ENCODE measurements at places on chromosomes 1 and 21.

- no peak for DNase-seq
These were observed 219.5 kb downstream of the GRIK3 start for GRCh38 chr1:36814774-36815173.

DNA sequence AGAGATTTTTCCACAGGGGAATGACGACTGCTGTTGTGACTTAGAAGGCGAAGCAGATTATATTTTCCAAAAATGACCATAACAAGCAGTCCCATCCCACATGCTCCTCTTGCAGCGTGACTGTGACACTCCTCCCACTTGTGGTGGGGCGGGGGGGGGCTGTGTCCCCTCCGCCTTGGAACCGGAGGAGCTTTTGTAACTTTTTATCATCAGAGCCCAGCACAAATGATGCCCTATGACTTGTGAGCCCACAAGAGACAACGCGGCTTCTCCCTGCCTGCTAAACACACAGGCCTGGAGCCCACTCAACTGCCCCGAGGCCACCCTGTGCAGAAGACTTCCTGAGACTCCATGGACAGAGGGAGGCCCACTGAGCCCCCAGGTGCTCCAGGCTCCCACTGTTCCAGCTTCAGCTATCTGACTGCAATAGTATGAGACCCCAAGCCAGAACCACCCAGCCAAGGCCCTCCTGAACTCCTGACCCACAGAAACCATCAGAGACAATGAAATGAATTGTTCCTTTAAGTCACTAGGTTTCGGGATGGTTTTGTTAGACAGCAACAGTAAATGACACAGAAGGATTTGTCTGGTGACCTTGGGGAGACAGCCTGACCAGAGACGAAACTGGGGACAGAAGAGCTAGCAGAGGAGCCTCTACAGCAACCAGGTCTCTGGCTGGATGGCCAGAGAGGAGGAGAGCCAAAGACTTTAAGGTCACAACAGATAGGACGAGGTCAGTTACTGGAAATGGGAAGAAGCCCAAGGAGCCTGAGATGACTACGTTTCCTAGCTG is 58.8 kb downstream of the CAPZB start:
- no peak for DNase-seq

GRCh38 chr1:1124786-1125642 is 9.1 kb upstream of the C1orf159 start:
- no peak for DNase-seq

DNA sequence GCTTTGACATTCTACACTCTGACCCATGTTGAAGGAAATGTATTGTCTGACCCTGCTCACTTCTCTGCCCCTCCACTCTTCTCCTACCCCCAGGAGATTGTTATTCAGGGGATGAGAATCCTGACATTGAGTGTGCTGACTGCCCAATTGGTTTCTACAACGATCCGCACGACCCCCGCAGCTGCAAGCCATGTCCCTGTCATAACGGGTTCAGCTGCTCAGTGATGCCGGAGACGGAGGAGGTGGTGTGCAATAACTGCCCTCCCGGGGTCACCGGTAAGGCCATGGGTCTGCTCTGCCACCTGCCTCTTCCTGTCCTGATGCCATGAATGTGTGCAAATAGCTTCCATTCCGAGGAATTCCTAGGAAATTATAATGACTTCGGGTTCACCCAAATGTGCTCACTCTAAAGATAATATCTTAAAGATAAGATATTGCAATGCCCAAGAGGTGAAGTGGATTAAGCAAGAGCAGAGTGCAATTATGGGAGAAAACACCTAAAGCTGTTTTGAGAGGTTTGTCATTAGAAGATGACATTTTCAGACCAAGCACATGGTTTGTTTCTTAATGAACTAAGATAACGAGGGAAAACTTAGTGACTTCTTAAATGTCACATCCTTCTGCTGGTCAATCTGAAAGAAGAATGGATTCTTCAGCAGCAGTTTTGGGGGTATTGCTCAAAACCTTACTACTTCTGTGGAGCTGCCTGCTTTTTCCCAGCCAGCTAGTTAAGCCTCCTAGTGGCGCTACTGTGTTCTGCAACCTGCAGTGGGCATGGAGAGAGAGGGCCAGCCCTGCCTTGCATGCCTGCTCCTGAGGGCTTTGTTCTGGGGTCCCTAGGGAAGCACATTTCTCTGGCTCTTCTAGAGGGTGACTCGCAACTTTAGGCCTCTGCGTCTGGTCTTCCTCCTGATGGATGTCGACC is 41.6 kb downstream of the LAMC2 start:
- DNase-seq: no peak

GRCh38 chr1:178938101-178938958 is 67.5 kb upstream of the ANGPTL1 start:
- DNase-seq: no peak
